ENCODE measurements at places on chromosomes 2 and 18. TPM values are rescaled to one million over a fixed set of nuclear protein-coding genes. Genes with fewer than 3 reads are reported as not detected.

- no peak for DNase-seq
Measured at GRCh38 chr18:72104851-72105250, 439.3 kb downstream of the CBLN2 start.

DNA sequence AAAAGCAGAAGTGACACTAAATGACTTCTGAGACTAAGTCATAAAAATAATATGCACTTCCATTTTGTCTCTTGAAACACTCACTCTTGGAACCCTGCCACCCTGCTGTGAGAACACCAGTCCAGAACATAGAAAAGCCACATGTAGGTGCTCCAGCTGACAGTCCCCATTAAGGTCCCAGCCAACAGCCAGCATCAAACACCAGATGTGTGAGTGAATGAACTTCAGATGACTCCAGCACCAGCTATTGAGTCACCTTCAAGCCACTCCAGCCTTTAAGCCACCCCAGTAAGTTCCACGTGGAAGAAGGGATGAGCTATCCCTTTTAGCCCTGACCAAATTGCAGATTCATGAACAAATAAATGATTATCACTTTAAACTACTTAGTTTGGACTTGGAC is 31.5 kb upstream of the LGALSL start:
- no peak for DNase-seq

Gene DQX1
- total RNA-seq, result 0.30 TPM

Gene UGT1A8
- not detected for total RNA-seq

- no peak for DNase-seq
Measured at GRCh38 chr2:24908461-24908901, 11.6 kb downstream of the ADCY3 start.

All from SJCRH30 (cell line).